IMR-90 (cell line): ENCODE measurements at places on chromosomes 6 and 20. TPM values are rescaled to one million over a fixed set of nuclear protein-coding genes. Genes with fewer than 3 reads are reported as not detected.

DNA sequence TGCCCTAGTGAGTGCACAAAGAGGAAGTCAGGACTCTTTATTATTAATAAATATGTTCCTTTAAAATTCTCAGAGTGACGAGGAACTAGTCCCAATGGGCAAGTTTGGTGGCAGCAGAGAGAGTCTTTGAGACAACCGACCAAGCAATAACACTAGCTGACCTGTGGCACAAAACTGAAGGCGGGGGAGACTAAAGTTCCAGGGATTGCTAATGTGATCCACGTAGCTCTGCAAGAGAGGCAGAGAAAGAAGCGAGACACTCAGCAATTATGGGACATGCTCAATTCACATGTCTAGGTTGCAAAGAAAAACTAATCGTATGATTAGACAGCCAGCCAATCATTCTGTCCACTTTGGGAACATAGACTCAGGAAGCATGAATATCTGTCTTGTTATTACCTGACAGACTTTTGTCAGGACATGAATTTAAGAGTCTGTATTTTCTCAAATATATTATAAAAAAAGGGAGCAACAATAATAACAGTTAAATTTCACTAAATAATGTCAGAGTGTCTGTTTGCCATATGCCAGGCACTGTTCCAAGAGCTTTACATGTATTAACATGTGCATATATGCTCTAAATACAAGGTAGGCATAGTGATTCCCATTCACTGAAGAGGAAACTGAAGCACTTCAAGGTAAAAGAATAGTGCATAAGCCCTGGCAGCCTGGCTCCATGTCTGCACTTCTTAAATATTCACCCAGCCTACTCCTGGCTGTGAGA is 81.0 kb downstream of the COL9A1 start:
- no peak for DNase-seq
- no peaks in the 10 kb centered on the region for H3K4me1 ChIP-seq
- H3K27ac ChIP-seq = no peak overlapping the region
- H3K4me3 ChIP-seq = no peak overlapping the region

GRCh38 chr20:53752971-53753879 is 159.6 kb upstream of the ZNF217 start:
- no peak overlapping the region for H3K4me3 ChIP-seq
- H3K27ac ChIP-seq = no peak overlapping the region
- H3K27me3 ChIP-seq = no peaks in the 10 kb centered on the region
- no peaks in the 10 kb centered on the region for H3K36me3 ChIP-seq
- H3K4me1 ChIP-seq = peaks cover 22% of the 10 kb centered on the region

GRCh38 chr20:56624786-56625681 is 4.1 kb upstream of the TFAP2C start:
- no peaks in the 10 kb centered on the region; the same call in 1 of the 2 replicates for H3K4me1 ChIP-seq
- no peak overlapping the region for H3K4me3 ChIP-seq
- no peak overlapping the region for H3K27ac ChIP-seq
- H3K36me3 ChIP-seq = no peaks in the 10 kb centered on the region

GJA10 gene
- total RNA-seq = not detected in 2 replicates

- DNase-seq = no peak
- no peak overlapping the region for H3K27ac ChIP-seq
- H3K36me3 ChIP-seq = peaks cover 2% of the 10 kb centered on the region; the same call in 1 of the 2 replicates
- peaks cover 6% of the 10 kb centered on the region; the same call in 1 of the 2 replicates for H3K4me1 ChIP-seq
- no peak overlapping the region for H3K4me3 ChIP-seq
- H3K27me3 ChIP-seq = no peaks in the 10 kb centered on the region
Measured at GRCh38 chr20:45032781-45033180, 66.5 kb downstream of the STK4 start.

- no peak overlapping the region for H3K27ac ChIP-seq
- no peaks in the 10 kb centered on the region; the same call in 1 of the 2 replicates for H3K4me1 ChIP-seq
- no peaks in the 10 kb centered on the region for H3K27me3 ChIP-seq
- H3K4me3 ChIP-seq = no peak overlapping the region
- H3K36me3 ChIP-seq = no peaks in the 10 kb centered on the region
Measured at GRCh38 chr6:139482287-139482686, 107.8 kb upstream of the CITED2 start.

- H3K4me3 ChIP-seq = no peak overlapping the region
- no peak overlapping the region for H3K27ac ChIP-seq
- H3K36me3 ChIP-seq = peaks cover 22% of the 10 kb centered on the region
- no peaks in the 10 kb centered on the region for H3K4me1 ChIP-seq
Measured at GRCh38 chr6:36613200-36613995, 19.2 kb downstream of the SRSF3 start.

- H3K36me3 ChIP-seq = peaks cover 2% of the 10 kb centered on the region; the same call in 1 of the 2 replicates
- peak overlapping the region; percentile 80 for H3K4me3 ChIP-seq
- H3K27me3 ChIP-seq = no peaks in the 10 kb centered on the region
- no peak overlapping the region; the same call in 1 of the 2 replicates for H3K27ac ChIP-seq
- DNase-seq = peak; percentile 22
Measured at GRCh38 chr20:36950414-36951197, 902 bp downstream of the SAMHD1 start.

EMILIN3 gene
- under 0.01 TPM in 2 replicates for total RNA-seq

HSPA1L gene
- total RNA-seq = 1.3 and 1.4 TPM in 2 replicates

COL10A1 gene
- not detected in 2 replicates for total RNA-seq

FAM217A gene
- total RNA-seq = not detected in 2 replicates

DNA sequence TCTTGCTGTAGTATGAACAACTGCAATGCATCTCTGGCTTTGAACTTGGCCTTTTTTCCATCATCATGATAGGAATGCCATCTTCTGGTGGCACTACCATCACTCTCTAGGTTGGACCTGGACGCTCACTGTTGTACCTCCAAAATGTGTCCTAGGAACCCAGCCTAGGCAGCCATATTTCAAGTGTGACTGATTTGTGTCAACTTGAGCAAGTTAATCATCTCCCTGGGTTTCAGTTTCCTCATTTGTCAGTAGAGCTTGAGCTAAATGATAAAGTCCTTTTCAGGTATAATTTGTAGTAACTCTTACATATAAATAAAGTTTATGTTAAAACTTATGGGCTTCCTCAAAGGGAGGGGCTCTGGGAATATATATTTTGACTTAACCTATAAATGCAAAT is 241.7 kb upstream of the CEP162 start:
- no peak for DNase-seq
- H3K27me3 ChIP-seq = no peaks in the 10 kb centered on the region
- no peaks in the 10 kb centered on the region for H3K4me1 ChIP-seq

DNA sequence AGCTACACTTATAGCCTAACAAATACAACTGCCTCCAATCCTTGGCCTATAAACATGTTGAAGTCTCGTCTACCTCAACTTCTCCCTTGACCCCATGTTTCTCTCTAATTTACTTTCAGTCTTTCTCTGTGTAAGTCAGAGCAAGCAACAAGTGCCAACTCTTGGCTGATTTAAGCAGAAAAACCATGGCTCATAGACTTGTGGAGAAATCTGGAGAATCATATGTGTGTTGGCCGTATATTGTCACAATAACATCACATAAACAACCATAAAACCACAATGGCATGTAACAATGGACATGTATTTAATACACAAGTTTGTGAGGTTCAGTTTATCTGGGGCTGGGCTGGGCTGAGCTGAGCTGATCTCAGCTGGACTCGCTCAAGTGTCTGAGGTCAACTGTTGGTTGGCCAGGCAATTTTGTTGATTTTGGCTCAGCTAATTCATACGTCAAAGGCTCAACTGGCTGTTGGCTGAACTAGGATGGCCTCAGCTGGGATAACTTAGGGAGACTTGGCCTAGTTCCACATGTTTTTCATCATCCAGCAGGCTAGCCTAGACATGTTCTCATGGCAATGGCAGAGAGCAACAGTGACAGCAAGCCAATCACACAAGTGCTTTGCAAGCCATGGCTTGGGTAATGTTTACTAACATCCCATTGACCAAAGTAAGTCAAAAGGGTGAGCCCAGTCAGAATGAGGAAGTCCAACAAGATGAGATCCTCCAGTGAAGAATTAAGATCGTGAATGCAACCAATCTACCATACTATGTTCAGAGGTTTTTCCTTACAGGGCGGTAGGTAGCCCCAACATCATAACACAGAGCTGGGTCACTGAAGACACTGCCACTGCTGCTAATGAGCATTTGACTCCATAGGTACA is 12.9 kb upstream of the TBC1D22B start:
- no peaks in the 10 kb centered on the region for H3K36me3 ChIP-seq
- peak; percentile 100 for DNase-seq
- peaks cover 31% of the 10 kb centered on the region for H3K4me1 ChIP-seq
- peak overlapping the region; percentile 100 for H3K27ac ChIP-seq
- no peaks in the 10 kb centered on the region for H3K27me3 ChIP-seq

GRCh38 chr6:149864578-149865535 is 698 bp upstream of the LRP11 start:
- H3K4me1 ChIP-seq = peaks cover 24% of the 10 kb centered on the region
- peak overlapping the region; percentile 65 for H3K27ac ChIP-seq
- peak overlapping the region; percentile 34 for H3K4me3 ChIP-seq
- no peaks in the 10 kb centered on the region for H3K27me3 ChIP-seq
- peak; percentile 77 for DNase-seq
- H3K36me3 ChIP-seq = peaks cover 3% of the 10 kb centered on the region; the same call in 1 of the 2 replicates

GRCh38 chr20:11173916-11174315 is 500.1 kb upstream of the JAG1 start:
- no peaks in the 10 kb centered on the region for H3K27me3 ChIP-seq
- H3K4me3 ChIP-seq = no peak overlapping the region
- no peaks in the 10 kb centered on the region for H3K36me3 ChIP-seq
- H3K27ac ChIP-seq = no peak overlapping the region
- peaks cover 5% of the 10 kb centered on the region; the same call in 1 of the 2 replicates for H3K4me1 ChIP-seq

HRH3 gene
- total RNA-seq = not detected in 2 replicates

HNF4A gene
- not detected in 2 replicates for total RNA-seq

DNA sequence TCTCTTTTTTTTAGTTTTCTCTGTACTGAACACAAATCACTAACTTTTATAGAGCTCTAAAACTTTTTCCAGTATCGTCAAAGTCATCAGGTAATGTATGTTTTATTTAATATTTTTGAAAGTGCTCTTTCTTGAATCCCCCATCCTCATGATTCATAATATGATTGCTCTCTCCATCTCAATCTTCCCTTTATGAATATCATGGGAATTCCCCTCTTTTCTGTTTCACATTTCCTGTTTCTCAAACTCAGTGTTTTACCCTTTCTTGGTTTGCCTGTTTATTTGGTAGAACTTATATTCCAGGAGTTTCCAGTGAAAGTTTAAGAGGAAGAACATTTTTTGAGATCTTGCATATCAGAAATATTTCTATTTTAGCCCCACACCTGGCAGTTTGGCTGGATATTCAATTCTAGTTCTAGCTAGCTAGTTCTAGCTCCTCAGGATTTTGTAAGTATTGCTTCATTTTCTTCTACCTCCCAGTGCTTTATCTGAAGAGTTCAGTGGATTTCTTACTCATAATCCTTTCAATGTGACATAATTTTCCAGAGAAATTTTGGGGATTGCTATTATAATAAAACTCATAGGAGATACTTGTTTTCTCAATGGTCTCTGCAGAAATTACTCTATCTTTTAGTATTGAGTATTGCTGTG is 6.1 kb upstream of the C6orf58 start:
- no peaks in the 10 kb centered on the region for H3K27me3 ChIP-seq
- no peak overlapping the region for H3K27ac ChIP-seq
- no peaks in the 10 kb centered on the region for H3K4me1 ChIP-seq
- H3K4me3 ChIP-seq = no peak overlapping the region
- peak; percentile 13 for DNase-seq

GRCh38 chr6:36123270-36124139 is 6.8 kb upstream of the MAPK13 start:
- peaks cover 22% of the 10 kb centered on the region for H3K4me1 ChIP-seq
- DNase-seq = peak; percentile 69
- no peaks in the 10 kb centered on the region for H3K27me3 ChIP-seq
- no peak overlapping the region for H3K27ac ChIP-seq
- H3K36me3 ChIP-seq = no peaks in the 10 kb centered on the region

ANKRD66 gene
- not detected in 2 replicates for total RNA-seq

SLC22A7 gene
- not detected in 2 replicates for total RNA-seq

PAX1 gene
- total RNA-seq = not detected in 2 replicates

GPR63 gene
- total RNA-seq = 0.36 and 0.56 TPM in 2 replicates

DNA sequence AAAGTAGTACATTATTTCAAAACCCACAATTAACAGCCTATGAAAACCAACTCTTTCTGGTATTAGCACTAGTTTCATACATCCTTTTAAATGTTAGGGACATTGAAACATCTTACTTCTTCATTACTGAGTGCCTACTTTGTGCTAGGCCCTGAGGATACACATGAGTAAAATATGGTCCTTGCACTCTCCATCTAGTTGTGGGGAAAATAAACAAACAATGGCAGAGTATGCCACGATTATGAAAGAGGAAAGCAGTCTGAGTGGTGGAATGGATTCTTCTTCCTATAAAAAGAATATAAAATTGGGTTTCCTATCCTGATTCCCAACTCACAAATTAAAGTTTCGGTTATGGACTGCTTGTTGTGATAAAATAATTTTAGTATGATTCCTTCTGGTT is 84.9 kb downstream of the ATXN1 start:
- no peak overlapping the region for H3K4me3 ChIP-seq
- H3K27me3 ChIP-seq = no peaks in the 10 kb centered on the region
- no peaks in the 10 kb centered on the region for H3K36me3 ChIP-seq
- DNase-seq = no peak
- H3K27ac ChIP-seq = no peak overlapping the region
- H3K4me1 ChIP-seq = peaks cover 20% of the 10 kb centered on the region

DNA sequence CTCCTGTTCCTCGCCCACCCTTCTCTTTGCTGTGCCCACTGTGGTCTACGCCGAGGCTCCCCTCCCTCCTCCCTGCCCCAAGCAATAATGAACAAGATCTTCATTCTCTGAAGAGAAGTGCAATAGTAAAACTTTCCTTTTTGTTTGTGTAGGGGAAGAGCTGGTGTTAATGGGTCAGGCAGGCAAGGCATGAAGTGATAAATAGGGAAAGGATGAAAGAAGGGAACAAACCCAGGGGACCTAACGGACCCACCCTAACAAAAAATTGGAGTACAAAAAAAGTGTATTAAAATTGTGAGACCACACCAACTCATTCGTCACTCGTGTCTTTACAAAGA is 66.9 kb downstream of the ZBTB2 start:
- H3K27me3 ChIP-seq = no peaks in the 10 kb centered on the region
- no peak overlapping the region for H3K27ac ChIP-seq
- no peak for DNase-seq
- no peak overlapping the region for H3K4me3 ChIP-seq
- H3K4me1 ChIP-seq = peaks cover 6% of the 10 kb centered on the region; the same call in 1 of the 2 replicates

DNA sequence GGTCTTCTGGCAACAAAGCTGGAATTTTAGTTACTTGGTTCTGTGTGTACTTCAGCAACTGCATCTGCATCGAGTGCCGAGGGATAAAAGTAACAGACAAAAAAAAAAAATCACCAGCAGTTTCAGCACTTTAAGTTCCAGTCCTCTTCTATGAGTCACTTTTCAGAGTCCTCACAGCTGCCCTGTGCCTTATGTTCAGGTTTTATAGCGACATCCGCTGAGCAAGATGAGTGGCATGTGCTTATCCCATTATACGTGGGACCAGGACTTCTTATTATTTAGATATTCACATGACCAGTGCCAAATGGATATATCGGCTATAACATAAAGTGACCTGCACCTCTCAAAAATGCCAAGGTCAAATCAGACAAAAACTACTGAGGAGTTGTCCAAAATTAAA is 242.9 kb downstream of the FOXA2 start:
- no peaks in the 10 kb centered on the region for H3K4me1 ChIP-seq
- H3K36me3 ChIP-seq = no peaks in the 10 kb centered on the region
- H3K4me3 ChIP-seq = no peak overlapping the region
- H3K27me3 ChIP-seq = no peaks in the 10 kb centered on the region
- no peak overlapping the region for H3K27ac ChIP-seq

GRCh38 chr6:163356324-163356723 is 58.2 kb upstream of the QKI start:
- DNase-seq = peak; percentile 71
- H3K27ac ChIP-seq = no peak overlapping the region
- H3K27me3 ChIP-seq = no peaks in the 10 kb centered on the region
- no peaks in the 10 kb centered on the region for H3K36me3 ChIP-seq

GRCh38 chr6:105453968-105454367 is 51.1 kb upstream of the PREP start:
- no peak overlapping the region for H3K27ac ChIP-seq
- H3K4me3 ChIP-seq = no peak overlapping the region
- DNase-seq = no peak
- no peaks in the 10 kb centered on the region; the same call in none of the 2 replicates for H3K27me3 ChIP-seq
